ENCODE measurements at places on chromosomes 1 and 21.

- DNase-seq: no peak
Measured at GRCh38 chr1:248585266-248585665, 10.7 kb upstream of the OR2T34 start.

DNA sequence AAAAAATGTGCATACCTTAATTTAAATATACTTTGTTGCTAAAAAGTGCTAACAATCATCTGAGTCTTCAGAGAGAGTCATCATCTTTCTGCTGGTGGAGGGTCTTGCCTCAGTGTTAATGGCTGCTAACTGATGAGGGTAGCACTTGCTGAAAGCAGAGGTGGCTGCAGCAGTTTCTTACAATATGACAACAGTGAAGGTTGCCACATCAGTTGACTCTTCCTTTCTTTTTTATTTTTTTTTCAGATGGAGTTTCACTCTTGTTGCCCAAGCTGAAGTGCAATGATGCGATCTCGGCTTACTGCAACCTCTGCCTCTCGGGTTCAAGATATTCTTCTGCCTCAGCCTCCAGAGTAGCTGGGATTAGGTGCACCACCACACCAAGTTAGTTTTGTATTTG lies 2.6 kb upstream of the CFAP45 start:
- DNase-seq: no peak

- DNase-seq: no peak
Measured at GRCh38 chr1:1956101-1956500, 37.0 kb upstream of the TMEM52 start.

GRCh38 chr21:35139382-35139715 lies 90.2 kb upstream of the RUNX1 start:
- peak; percentile 10 for DNase-seq

- DNase-seq: no peak
Measured at GRCh38 chr1:178534137-178534868, 21.4 kb downstream of the TEX35 start.

GRCh38 chr1:4710592-4711415 lies 56.4 kb downstream of the AJAP1 start:
- DNase-seq: no peak

- DNase-seq: peak; percentile 49
Measured at GRCh38 chr1:54372978-54373377, 33.2 kb downstream of the SSBP3 start.

DNA sequence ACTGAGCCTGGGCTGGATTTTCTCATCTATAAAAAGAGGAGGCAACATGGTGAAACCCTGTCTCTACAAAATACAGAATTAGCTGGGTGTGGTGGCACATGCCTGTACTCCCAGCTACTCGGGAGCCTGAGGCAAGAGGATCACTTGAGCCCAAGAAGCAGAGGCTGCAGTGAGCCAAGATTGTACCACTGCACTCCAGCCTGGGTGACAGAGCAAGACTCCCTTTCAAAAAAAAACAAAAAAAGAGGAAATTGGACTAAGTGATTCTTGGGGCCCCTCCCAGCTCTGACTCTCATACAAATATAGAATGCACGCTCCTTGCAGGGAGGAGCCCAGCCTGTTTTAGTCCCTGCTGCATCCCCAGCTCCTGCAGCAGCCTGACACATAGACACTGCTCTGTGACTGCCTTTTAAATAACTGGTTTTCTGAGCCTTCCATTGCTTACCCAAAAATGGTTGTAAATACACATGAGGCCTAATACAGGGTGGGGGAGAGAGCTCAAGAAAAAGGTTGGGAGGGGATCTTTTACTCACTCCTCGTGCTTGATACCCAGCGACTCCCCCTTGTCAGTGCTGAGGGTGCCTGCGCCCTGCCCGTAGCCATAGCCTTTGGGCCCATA lies 17.2 kb downstream of the CSRP1 start:
- DNase-seq: no peak

- no peak for DNase-seq
Measured at GRCh38 chr1:198064181-198064580, 92.6 kb upstream of the NEK7 start.

GRCh38 chr1:220896092-220896491 lies 16.8 kb downstream of the HLX start:
- no peak for DNase-seq

GRCh38 chr1:206637605-206638004 lies 2.3 kb downstream of the DYRK3 start:
- DNase-seq: no peak

DNA sequence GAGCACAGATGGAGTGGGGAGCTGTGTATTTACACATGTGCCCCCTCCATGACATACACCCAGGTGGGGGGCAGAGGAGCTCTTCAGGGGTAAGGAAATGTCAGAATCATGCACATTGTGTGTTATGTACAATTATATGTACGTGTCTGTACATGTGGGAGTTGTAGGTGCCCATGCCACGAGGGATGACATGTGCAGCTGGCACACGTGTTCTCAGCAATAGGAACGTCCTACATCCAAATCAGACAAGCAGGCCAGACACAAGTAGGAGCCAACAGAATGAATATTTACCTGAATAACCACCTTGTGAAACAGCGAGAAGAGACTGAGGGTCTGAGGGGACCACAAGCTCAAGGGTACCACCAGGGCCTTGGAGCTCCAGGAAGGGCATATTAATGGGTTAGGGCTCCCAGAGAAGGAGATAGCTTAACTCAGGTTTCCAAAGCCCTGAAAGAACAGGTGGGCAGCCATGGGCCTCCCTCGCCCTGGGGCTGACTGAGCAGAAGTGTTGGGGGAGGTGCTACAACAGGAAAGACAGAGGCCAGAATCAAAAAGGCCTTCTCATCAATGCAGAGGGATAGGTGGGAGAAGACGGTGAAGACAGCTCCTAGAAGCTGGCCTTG lies 3.2 kb downstream of the COL16A1 start:
- no peak for DNase-seq

- DNase-seq: no peak
Measured at GRCh38 chr1:160161965-160162705, 10.7 kb downstream of the ATP1A4 start.

GRCh38 chr1:22851517-22851916 lies 121.1 kb downstream of the LACTBL1 start:
- DNase-seq: no peak

DNA sequence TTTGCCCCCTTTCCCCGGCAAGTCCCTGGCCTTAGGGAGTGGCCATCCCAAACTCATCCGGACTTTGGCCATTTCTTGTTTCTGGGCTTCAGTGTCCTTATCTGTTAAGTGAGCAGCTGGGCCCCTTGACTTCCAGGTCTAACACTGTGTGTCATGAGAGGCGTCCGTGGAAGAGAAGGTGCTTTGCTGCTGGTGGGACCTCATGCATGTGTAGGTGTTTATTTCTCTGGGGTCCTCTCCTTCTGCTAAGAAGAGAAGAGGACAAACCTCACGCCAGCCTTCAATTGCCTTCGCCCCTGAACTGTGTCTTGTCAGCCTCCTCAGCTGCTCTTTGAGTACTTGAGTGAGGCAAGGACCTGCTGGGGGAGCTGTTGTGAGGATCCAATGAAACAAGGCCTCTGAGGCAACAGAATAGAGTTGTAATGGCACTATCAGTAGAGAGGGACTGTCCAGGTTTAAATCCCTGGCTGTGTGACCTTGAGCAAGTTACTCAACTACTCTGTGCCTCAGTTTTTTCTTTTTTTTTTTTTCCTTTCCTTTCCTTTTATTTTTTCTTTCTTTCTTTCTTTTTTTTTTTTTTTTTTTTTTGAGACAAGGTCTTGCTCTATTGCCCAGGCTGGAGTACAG lies 72.5 kb downstream of the RUNX3 start:
- DNase-seq: no peak

GRCh38 chr1:160423966-160424365 lies 23.6 kb downstream of the VANGL2 start:
- DNase-seq: no peak

- no peak for DNase-seq
Measured at GRCh38 chr1:8239306-8240023, 78.4 kb upstream of the SLC45A1 start.

GRCh38 chr1:3611170-3612019 lies at the start of gene MEGF6:
TSS of gene MEGF6 (minus strand) at chr1:3611508. CDS start at chr1:3611268, 240 bp downstream.
- peak; percentile 50 for DNase-seq

GRCh38 chr1:159548126-159548525 lies 12.3 kb upstream of the OR10J5 start:
- DNase-seq: no peak

GRCh38 chr21:45448810-45449657 lies 44.1 kb downstream of the COL18A1 start:
- DNase-seq: no peak

DNA sequence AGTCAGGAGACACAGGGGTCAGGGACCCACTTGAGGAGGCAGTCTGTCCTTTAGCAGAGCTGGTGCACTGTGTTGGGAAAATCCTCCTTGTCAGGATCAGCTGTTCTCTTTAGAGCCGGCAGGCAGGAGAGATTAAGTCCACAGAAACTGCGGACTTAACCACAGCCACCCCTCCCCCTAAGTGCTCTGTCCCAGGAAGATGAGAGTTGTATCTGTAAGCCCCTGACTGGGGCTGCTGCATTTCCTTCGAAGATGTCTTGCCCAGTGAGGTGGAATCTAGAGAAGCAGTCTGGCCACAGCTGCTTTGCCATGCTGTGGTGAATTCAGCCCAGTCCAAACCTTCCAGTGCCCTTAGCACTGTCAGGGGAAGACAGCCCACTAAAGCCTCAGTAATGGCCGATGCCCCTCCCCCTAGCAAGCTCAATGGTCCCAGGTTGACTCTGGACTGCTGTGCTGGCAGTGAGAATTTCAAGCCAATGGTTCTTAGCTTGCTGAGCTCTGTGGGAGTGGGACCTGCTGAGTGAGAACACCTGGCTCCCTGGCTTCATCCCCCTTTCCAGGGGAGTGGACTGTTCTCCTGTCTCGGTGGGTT lies 172.8 kb downstream of the ST6GALNAC3 start:
- DNase-seq: no peak

DNA sequence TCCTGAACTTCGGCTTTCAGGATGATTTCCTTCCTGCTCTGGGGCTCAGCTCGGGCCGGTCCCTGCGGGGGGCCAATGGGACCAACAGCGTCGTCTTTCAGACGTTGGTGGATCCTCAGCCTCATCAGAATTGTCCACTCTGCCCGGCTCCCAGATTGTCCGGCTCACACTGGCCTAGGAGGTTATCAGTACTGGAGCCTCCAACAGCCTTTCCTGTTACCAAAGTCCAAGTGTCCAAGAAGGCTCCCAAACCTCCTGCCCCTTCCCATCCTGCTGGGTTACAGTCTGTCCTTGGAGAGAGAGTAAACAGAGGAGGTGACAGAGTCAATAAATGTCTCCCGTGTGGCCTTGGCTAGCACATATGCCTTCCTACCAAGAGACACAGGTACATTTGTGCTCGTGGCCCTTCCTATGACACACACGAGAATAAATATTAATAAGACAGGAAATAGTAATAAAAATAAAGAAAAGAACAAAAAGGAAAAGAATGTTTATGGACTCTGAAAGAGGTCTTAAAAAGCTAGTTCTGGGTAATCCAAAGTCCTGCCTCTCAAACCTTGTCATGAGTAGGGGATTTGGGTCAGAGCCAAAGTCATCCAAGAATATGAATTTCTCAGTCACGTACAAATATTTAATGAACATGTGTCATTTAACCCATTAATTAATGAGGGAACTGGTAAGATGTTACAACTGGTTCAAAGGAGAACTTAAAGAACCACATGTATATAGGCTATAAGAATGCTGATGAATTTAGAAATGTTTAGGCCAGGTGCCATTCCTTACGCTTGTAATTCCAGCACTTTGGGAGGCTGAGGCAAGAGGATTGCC lies 80.8 kb upstream of the SLC2A1 start:
- no peak for DNase-seq

GRCh38 chr1:184324972-184325371 lies 61.9 kb upstream of the C1orf21 start:
- no peak for DNase-seq

DNA sequence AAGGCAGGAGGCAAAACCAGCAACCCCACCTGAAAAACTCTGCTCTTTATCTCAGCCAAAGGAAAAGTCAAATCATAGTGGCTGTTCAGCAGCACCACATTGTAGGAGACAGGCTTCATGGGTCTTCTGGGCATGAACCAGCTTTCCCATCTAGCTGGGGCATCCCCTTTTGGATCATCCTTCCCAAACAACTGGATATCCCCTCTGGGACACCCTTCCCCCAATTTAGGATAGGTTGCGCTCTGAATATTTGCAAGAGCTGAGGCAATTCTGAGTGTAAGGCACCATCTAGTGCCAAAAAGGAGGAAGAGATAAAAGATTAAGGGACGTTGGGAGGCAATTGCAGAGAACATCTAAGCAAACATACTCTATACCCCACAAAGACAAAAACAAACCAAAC lies 295.8 kb downstream of the MATN1 start:
- DNase-seq: no peak

GRCh38 chr1:235809688-235810397 lies 56.9 kb downstream of the LYST start:
- no peak for DNase-seq

- DNase-seq: peak; percentile 20
Measured at GRCh38 chr1:161013131-161013487, 7.8 kb downstream of the F11R start.

- no peak for DNase-seq
Measured at GRCh38 chr1:19009126-19009881, 52.8 kb upstream of the IFFO2 start.

- no peak for DNase-seq
Measured at GRCh38 chr1:85397490-85398032, 67.4 kb downstream of the DDAH1 start.

DNA sequence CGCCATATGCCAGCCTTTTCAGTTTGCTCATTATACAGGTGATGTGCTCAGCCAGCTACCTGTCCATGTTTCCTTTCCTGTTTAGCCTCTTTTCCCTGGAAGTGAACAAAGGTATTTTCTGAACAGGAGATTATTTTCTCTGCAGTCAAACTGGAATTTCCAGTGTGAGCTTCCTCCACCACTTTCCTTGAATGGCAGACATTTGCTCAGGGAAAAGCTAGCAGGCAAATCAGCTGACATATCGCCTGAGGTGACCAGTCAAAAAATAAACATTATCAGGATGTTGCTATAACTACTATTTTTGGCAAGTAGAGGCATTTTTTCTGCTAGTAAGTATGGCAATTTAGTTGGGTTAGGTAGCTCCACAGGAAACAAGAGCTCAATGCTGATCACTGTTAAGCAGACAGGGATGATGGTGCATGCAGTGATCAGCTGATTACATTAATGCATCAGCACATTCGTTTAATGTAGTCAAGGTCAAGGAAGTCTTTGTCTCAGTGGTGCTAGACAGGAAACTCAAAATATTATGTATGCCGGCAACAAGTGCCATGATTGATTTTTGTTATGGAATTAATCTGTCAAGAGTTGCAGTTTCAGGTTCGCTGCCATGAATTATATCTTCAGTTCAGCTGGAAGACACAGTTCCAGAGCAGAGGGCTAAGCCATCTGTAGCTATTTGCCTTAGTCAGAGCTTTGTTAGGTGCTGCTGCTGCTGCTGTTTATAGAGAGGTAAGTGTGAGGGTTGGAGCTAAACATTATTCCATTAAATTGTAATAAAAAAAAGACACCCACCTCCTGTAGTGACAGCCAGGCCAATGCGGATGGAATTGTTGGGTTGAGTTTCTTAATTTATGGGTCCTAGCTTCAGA lies 179.7 kb upstream of the ST6GALNAC5 start:
- DNase-seq: no peak

- DNase-seq: peak; percentile 64
Measured at GRCh38 chr1:32413507-32414185, 19.4 kb upstream of the BSDC1 start.

GRCh38 chr21:45972716-45973474 lies 8.7 kb upstream of the COL6A1 start:
- peak; percentile 35 for DNase-seq

Data from activated naive CD8-positive, alpha-beta T cell treated with anti-CD3 and anti-CD28 coated beads for 36 hours (primary cell).